ENCODE measurements at places on chromosomes 2 and 18.
A peak's percentile ranks its signal among the peaks of the same experiment; 100 is the strongest.

- DNase-seq = peak; percentile 20
Measured at GRCh38 chr2:105309147-105309545, 20.4 kb downstream of the TGFBRAP1 start.

DNA sequence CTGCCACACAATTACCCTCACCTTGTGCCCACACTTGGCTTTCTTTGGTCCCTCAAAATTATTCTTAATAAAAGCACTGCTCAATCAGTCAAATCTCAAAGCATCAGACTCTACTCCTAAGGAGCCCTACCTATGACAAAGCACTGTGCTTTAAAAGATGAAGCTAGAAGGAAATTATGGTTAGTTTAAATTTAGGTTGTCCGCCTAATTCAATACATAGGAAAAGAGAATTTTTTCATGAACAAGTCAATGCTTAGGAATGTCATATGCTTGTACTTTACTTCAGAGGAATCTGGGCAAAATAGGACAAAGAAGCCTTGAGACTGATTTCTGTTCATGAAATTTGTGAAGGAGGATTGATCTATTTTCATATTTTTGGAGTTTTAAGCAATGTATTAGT is 726.4 kb upstream of the CDH2 start:
- DNase-seq = no peak

DNA sequence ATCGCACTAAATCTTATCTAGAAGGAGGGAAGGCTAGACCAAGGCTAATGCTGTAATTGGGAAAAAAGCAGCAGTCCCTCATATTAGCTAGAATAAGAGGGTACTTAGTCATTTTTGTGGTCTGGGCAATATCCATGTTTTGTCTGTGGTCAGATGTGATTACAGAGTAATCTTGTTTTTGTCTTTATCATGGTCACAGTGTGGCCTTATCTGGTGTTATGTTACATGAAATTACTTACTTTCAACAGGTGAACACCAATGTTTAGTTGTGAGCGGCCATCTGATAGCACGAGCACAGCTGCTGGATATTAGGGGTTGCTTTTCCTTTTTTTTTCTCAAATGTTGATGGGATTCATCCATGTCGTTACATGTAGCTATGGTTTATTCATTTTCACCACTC is 23.7 kb upstream of the PLEKHM3 start:
- DNase-seq = no peak

- no peak for DNase-seq
Measured at GRCh38 chr2:157291018-157291417, 33.5 kb downstream of the GALNT5 start.

DNA sequence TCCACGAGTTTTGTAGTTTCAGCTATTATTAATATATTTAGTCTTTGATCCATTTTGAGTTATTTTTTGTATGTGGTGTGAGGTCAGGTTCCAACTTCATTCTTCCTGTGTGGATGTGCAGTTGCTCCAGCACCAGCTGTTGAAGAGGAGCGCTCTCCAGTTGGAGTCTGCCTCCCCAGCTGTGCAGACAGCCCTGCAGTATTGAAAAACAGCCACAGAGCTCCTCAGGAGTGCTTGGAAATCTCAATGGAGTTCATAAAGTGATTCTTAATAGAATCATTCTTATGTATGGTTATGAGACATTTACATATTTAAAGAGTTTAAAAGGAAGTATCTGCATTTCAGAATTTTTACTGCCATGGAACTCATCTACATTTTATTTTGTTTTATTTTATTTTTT is 17.3 kb downstream of the DGKD start:
- DNase-seq = no peak

DNA sequence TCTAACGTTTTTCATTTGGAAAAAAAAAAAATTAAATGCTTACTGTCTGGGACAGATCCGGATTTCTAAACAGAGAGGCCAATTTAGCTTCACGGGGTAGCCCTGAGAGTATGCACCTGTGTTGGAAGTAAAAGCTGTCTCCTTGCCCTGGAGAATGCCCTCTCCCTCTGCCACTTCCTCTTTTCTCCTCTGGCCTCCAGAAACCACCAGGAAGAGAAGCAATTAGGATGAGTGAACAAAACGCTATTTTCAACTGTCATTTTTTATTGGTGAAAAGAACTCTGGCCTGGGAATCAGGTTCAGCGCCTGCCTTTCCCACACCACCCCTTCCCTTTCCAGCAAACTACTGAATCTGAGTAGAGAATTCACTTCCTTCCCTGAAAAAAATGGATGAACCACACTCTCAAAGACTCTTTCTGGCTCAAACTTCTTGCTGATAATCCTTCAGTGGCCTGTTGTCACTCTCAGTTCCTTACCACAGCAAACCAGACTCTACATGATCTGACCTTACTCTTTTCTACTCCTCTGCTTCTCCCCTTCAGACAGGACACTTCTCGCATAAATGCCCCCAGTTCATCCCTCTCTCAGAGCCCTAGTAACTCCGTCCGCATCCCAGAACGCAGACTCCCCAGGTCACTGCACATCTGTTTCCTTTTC is 29.8 kb downstream of the KLF7 start:
- no peak for DNase-seq

DNA sequence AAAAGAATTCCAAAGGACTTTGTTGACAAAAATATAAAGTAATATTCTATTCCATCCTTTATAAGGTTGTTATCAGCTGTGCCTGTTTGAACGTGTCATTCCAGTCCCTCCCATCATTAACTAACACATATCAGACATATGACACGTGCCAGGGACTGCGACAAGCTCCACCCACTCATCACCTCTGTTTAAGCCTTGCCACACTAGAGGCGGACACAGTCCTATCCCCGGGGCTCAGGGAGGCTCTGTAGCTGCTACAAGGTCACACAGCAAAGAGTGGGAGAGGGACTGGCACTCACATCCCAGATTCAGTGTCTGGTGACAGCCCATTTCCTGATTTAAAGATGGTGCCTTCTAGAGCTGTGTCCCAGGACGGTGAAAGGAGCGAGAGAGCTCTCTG is 30.0 kb downstream of the TBC1D8 start:
- no peak for DNase-seq

DNA sequence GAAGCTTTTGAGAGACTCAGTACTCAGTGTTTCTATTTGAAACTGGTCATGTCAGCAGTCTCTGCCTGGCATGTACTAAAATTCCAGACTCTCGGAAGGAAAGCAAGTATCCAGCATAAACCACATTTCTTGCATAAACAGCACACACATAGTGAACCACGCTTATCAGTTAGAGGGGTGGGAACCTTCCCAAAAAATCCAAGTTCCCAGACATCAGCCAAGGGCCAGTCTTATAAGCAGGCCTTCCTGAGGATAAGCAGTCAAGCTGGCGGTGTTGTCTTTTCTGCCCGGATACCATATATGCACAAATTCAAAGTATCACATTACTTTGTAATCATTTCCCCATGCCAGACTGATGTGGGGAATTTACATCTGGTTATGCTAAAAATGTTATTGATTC is 73.6 kb downstream of the ST6GAL2 start:
- DNase-seq = no peak

GRCh38 chr2:127397568-127398238 is 9.9 kb upstream of the MAP3K2 start:
- no peak for DNase-seq

DNA sequence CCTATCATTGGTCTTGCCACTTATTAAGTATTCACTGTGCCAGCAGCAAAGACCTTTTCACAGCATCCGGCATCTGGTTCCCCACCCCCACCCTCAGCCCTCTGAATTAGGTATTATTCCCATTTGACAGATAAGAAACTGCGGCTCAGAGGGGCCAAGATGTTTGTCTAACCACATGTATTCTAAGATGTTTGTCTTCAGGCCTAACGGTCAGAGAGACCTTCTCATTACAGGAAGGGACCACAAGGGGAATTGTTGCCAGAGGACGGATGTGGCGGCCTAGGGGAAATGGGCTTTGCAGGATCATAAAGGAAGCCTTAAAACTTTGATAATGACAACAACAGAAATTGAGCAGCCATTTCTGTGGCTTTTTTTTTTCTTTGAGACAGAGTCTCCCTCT is 16.6 kb downstream of the NPPC start:
- no peak for DNase-seq

DNA sequence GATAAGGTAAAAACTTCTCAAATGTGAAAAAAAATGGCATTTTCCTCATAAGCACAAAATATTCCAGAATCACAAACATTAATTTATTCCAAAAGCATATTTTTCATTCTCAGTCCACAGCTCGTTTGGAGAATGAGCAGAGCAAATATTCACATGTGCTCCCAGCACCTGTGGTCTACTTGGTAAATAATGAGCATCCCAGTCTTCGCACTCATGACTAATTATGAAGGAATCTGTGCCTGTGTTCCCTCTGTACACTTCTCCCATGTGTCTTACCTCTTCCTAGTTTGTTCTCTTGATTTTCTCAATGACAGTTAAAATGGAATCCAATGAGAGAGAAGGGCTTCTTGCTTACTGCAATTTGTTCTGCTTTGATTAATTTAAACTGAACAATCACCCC is 671.0 kb upstream of the SOX11 start:
- no peak for DNase-seq

- peak; percentile 87 for DNase-seq
Measured at GRCh38 chr2:95389245-95390119, 13.0 kb upstream of the FAHD2A start.

- no peak for DNase-seq
Measured at GRCh38 chr2:27080603-27080936, 2.2 kb downstream of the EMILIN1 start.

GRCh38 chr2:226756131-226756530 is 43.5 kb downstream of the IRS1 start:
- DNase-seq = no peak

DNA sequence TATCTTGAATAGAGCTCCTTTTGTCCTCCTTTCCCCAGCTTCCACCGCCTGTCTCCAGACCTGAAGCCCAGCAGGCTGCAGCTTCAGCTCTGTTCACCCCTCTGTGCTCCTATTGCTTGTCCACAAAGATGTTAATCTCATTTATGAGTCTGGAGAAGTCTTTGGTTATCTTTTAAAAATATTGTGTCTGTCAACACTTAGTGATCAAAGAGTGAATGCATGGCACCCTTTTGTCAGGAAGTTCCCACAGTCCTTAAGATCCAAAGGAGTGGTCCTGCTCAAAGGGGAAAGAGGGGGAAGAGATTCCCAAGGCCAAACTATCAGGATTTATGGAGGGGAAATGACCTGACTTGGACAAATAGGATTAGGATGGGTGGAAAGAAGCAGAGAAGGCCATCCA is 118.9 kb downstream of the ACAA2 start:
- no peak for DNase-seq

DNA sequence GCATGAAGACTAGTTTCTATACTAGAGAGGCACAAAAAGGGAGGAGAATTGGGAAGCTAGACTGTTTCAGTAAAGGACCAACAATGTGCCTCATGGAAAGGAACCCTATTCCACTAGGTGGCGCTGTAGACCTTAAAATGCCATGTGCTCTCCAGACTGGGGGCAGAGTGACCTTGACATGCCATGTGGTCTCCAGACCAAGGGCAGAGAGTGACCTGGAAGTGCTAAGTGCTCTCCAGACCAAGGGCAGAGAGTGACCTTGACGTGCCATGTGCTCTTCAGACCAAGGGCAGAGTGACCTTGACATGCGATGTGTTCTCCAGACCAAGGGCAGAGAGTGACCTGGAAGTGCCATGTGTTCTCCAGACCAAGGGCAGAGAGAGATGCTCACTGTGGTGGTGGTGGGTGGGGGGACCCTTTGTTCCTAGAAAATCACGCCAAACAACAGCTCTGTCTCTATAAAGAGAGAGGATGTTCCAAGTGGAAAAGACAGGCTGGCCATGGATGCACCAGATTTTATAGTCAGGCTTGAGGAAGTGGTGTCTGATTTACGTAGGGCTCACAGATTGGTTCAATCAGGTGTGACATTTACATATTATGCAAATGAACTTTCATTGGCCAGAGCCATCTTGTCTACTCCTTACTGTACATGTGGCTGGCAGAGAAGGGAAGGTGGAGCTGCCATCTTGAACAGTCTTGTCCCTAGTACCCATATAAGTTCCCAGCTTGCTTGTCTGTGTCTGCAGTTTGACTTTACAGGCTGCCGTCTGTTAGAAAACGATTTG is 344.0 kb upstream of the DDX18 start:
- DNase-seq = peak; percentile 45

DNA sequence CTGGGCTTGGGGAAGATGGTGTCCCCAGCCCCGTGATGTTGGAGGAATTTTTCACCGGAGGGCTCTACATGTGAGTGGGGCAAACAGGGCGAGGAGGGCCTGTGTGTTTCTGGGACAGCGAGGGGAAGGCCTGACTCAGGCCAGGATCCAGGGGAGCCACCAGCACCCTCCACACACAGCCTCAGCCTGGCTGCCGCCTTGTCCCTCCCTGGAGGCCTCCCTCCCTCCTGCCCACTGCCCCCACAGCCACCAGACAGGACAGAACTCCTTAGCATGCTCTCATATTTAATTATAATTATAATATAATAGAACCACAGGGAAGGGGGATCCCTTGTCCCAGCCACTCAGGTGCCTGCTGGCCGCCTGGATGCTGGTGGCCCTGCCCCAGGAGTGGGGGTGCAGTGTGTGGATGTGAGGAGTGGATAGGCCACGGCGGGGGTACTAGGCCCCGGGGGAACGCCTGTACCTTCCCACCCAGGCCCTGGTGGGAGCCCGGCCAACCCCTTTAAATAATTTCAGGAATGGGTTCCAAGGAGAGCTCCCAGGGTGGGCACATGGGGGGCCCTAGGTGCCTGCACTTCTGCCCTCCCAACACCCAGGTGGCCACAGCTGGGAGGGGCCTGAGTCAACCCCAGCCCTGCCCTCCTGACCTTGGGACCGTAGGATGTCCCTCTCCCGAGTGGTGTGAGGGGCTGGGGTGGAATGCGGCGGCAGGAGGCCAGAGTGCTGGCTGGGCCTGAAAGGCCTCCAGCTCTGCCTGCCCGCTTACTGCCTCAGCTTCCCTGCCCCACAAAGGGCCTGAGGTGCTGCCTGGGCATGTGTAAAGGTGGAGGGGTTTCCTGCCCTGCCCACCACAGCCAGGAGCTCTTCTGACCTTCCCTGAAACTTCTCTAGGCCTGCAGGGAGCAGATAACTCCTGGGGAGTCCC is 8.8 kb downstream of the PDCD1 start:
- DNase-seq = no peak

DNA sequence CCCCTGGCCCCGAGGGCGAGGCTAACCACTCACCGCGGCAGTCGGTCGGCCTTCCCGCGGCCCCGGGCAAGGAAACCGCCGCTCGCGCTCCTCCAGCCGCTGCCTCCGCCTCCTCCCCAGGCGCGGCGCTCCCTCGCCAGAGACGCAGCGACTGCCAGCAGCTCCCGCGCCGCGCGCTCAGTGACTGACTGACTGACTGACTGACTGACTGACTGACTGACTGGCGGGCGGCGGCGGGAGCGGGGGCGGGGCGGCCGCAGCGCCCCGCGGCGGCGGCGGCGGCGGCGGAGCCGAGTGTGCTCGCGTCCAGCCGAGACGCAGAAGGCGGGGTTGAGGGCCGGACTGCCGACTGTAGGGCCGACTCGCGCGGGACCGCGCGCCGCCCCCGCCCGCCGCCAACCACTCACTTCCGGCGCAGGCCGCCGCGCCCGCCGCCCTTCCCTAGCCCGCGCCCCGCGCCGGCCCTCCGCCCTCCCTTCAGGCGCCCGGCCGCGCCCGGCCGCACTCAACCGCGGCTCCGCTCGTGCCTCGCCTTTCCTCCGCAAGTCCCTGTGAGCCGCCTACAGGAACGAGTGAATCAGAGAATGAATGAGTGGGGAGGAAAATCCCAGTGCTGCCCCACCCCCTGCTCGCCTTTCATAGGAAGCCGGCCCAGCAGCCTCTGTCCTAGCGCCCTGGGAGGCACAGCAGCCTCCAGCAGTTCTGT is at the start of gene RAPH1:
TSS of gene RAPH1 (minus strand) at position 224 of the 706 bp plus-strand sequence. CDS start 39,948 bp downstream, outside the sequence.
- peak; percentile 81 for DNase-seq

- no peak for DNase-seq
Measured at GRCh38 chr2:10846110-10846861, 33.7 kb upstream of the PDIA6 start.

- no peak for DNase-seq
Measured at GRCh38 chr2:43729491-43730174, 44.2 kb upstream of the DYNC2LI1 start.

- DNase-seq = no peak
Measured at GRCh38 chr2:12091201-12091806, 344.9 kb downstream of the LPIN1 start.

Data from head of caudate nucleus (tissue), 42 donors.